ENCODE measurements at places on chromosomes 16 and 17.

- DNase-seq, result no peak
Observed at GRCh38 chr17:77647531-77647930, 311.0 kb upstream of the TNRC6C start.

DNA sequence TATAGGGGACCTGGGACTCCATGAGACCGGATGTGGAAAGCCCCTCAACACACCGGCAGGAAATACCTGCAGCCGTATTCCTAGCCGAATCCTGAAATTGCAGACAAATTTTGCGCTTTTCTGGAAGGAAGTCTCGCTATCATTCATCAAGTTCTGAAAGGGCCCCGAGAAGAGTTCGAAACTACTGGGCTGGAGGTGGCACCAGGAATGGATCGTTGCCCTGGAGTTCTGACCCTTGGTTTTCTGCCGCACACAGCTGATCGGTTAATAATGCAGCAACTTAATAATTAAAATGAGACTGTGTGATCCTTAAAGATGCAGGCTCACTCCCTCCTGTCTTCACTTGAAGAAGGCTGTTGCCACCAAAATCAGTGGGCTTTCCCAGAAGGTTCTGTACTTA is 55.7 kb upstream of the MRTFB start:
- no peak for DNase-seq

DNA sequence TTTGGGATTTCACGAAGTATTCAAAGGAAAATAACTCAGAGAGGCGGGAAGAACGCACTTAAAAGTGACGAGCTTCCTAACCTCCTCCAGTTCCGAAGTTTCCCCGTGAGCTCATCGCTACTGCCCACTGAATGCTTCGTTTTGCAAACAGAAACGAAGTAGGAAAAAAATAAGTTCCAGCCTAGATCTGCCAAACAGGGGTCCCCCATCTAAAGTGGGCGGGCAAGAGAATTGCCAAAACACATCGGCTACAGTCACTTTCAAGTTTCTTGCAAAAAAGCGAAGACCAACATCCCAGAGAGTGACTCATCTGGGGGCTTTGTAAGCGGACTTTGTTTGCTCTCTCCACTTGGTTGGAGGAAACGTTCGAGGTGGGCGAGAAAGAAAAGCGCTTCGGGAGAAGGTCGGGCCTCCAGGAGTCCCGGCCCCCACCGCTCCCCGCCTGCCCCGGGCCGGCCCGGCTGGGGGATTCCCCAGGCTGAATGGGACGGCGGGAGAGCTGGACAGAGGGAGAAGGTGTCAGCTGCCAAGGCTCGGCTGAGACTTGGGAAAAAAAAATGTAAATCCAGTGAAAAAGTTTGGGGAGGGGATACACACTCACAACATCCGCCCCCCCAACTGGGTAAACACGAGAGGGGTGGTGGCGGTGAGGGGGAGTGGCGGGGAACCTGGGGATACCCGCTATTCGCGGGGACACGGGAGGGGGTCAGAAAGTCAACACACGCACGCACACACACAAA is 1.0 kb downstream of the VEZF1 start:
- DNase-seq, result peak; percentile 24

- DNase-seq, result no peak
Observed at GRCh38 chr16:68117884-68118283, 32.7 kb downstream of the NFATC3 start.

Data from T-helper 17 cell (primary cell).